ENCODE measurements at places on chromosomes 4 and X. TPM values are rescaled to one million over a fixed set of nuclear protein-coding genes. Genes with fewer than 3 reads are reported as not detected.
A peak's percentile ranks its signal among the peaks of the same experiment; 100 is the strongest.

DNA sequence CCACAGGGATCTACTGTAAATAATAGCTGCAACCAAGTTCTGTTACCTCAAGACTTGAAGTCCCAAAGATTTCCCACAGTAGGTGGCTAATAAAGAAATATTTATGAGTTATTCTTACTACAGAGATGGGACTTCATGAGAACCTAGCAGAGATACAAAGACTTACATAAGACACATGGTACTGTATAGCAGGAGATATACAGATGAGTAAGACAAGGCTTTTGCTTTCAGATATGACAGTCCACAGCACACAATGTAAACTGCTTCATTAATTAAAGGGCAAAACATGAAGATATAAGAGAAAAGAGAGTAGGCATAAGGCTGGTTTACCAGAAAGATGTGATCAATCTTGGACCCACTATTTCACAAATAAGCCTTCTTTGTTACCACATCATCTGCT lies 6.6 kb downstream of the ANKRD17 start:
- no peak for DNase-seq
- no peak overlapping the region for H3K4me3 ChIP-seq
- H3K36me3 ChIP-seq: peaks cover 45% of the 10 kb centered on the region
- H3K27me3 ChIP-seq: no peaks in the 10 kb centered on the region
- peaks cover 45% of the 10 kb centered on the region for H3K4me1 ChIP-seq
- H3K27ac ChIP-seq: no peak overlapping the region

GPR173 gene
- total RNA-seq: not detected

GRCh38 chr4:42915484-42915883 lies 23.0 kb downstream of the GRXCR1 start:
- no peak overlapping the region for H3K4me3 ChIP-seq
- DNase-seq: no peak
- no peak overlapping the region for H3K27ac ChIP-seq

- H3K27me3 ChIP-seq: no peaks in the 10 kb centered on the region
- H3K4me3 ChIP-seq: no peak overlapping the region
- H3K4me1 ChIP-seq: no peaks in the 10 kb centered on the region
Measured at GRCh38 chrX:132180929-132181328, 38.3 kb downstream of the RAP2C start.

DNA sequence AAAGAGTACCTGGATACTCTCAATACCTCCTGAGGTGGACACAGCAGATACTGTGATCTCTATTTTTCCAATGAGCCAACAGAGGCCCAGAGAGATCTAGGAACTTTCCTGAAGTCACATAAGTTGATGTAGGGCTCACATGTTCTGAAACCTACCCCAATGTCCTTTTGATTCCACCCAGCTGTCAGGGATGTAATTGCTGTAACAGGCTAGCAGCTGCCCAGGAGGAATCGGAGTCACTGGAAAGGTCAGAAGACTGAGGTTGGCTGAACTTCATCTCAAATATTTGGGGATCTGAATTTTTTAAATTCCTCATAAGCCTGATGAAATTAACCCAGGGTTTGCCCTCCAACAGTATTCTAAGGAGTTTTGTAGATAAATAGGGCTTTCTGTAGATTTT lies 52.5 kb upstream of the PROM1 start:
- H3K4me1 ChIP-seq: no peaks in the 10 kb centered on the region
- no peak overlapping the region for H3K4me3 ChIP-seq
- no peak for DNase-seq
- no peaks in the 10 kb centered on the region for H3K36me3 ChIP-seq
- H3K27ac ChIP-seq: no peak overlapping the region

- no peak overlapping the region for H3K4me3 ChIP-seq
- no peaks in the 10 kb centered on the region for H3K36me3 ChIP-seq
- H3K27me3 ChIP-seq: peaks cover under 1% of the 10 kb centered on the region
- DNase-seq: no peak
- H3K4me1 ChIP-seq: no peaks in the 10 kb centered on the region
Measured at GRCh38 chrX:68376373-68376772, 56.9 kb downstream of the OPHN1 start.

GRCh38 chr4:140052050-140052449 lies 101.9 kb downstream of the MAML3 start:
- H3K27me3 ChIP-seq: peaks cover 13% of the 10 kb centered on the region
- peaks cover 72% of the 10 kb centered on the region for H3K4me1 ChIP-seq
- no peak overlapping the region for H3K4me3 ChIP-seq
- no peak overlapping the region for H3K27ac ChIP-seq
- DNase-seq: peak; percentile 61

RHOH gene
- 147 TPM for total RNA-seq

- H3K27ac ChIP-seq: no peak overlapping the region
- DNase-seq: no peak
Measured at GRCh38 chrX:96551322-96551872, 133.2 kb upstream of the DIAPH2 start.

DNA sequence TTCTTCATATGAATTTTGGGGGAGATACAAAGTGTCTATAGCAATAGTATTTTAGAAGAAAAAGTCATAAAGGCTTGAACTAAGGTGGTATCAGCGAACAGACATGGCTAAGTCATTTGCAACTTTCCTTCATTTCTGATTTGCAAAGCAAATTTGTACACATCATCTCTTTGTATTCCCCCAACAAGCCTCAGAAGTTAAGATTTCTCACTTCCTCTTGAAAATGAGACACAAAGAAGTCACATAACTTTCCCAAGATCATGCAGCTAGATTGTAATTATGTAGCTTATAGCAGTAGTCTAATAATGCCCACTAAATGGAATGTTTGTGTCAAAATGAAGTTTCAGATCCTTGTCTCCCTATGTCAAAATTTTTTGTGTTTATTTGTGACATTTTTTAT lies 709.8 kb upstream of the HS3ST1 start:
- no peak for DNase-seq
- no peaks in the 10 kb centered on the region for H3K4me1 ChIP-seq
- H3K27ac ChIP-seq: no peak overlapping the region
- no peak overlapping the region for H3K4me3 ChIP-seq
- H3K27me3 ChIP-seq: no peaks in the 10 kb centered on the region

- H3K36me3 ChIP-seq: no peaks in the 10 kb centered on the region
- no peaks in the 10 kb centered on the region for H3K4me1 ChIP-seq
- no peak overlapping the region for H3K4me3 ChIP-seq
- H3K27me3 ChIP-seq: no peaks in the 10 kb centered on the region
- no peak for DNase-seq
Measured at GRCh38 chr4:130110770-130111169, 1014.8 kb downstream of the C4orf33 start.

TBC1D19 gene
- total RNA-seq: 4.7 TPM

MTM1 gene
- total RNA-seq: 34.8 TPM

GRCh38 chrX:459611-460010 lies 72.9 kb upstream of the PPP2R3B start:
- H3K27ac ChIP-seq: no peak overlapping the region
- no peaks in the 10 kb centered on the region for H3K4me1 ChIP-seq
- no peak for DNase-seq
- no peak overlapping the region for H3K4me3 ChIP-seq
- H3K36me3 ChIP-seq: no peaks in the 10 kb centered on the region

DNA sequence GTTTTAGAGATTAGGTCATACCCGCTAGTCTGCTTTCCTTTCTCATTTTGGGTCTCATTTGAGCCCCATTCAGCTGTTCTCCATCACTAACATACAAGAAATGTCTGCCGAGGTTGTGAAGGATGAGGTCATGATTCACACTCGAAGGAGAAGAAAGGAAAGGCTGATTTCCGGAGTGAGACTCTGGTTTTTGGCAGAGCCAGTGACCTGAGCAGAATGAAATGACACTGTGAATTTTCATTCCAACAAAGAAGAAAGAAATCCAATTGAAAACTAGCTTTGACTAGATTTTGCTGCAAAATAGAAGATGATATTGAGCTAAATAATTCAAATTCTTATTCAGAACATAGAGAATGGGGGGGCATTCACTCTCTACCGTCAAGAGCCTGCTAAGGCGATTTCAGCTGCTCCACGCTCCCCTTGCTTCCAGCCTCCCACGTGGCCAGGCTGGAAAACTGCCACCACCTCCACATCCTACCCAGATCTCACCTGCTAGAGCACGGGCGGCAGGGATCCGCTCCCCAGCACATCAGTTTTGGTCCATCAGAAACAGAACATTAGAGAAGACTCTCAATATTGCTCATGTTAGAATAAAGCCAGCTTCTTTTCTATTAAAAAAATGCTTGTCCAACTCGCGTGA lies 39.0 kb downstream of the F11 start:
- H3K27ac ChIP-seq: no peak overlapping the region
- no peaks in the 10 kb centered on the region for H3K4me1 ChIP-seq
- H3K36me3 ChIP-seq: no peaks in the 10 kb centered on the region
- DNase-seq: no peak
- peaks cover 6% of the 10 kb centered on the region for H3K27me3 ChIP-seq

GRCh38 chr4:38574559-38575333 lies 89.3 kb upstream of the KLF3 start:
- no peak overlapping the region for H3K4me3 ChIP-seq
- H3K4me1 ChIP-seq: no peaks in the 10 kb centered on the region
- no peak overlapping the region for H3K27ac ChIP-seq

- DNase-seq: no peak
- H3K27ac ChIP-seq: no peak overlapping the region
- H3K27me3 ChIP-seq: peaks cover 2% of the 10 kb centered on the region
- no peaks in the 10 kb centered on the region for H3K4me1 ChIP-seq
- no peak overlapping the region for H3K4me3 ChIP-seq
Measured at GRCh38 chrX:70046978-70047377, 2.8 kb downstream of the AWAT2 start.

- no peaks in the 10 kb centered on the region for H3K27me3 ChIP-seq
- DNase-seq: peak; percentile 70
- peak overlapping the region; percentile 22 for H3K27ac ChIP-seq
- H3K36me3 ChIP-seq: peaks cover 15% of the 10 kb centered on the region
- H3K4me1 ChIP-seq: peaks cover 37% of the 10 kb centered on the region
Measured at GRCh38 chr4:1187182-1187581, 14.8 kb upstream of the SPON2 start.

MAGEE2 gene
- not detected for total RNA-seq

GRCh38 chrX:134529481-134529880 lies 69.5 kb downstream of the HPRT1 start:
- no peak for DNase-seq
- no peaks in the 10 kb centered on the region for H3K36me3 ChIP-seq
- H3K27me3 ChIP-seq: no peaks in the 10 kb centered on the region
- H3K4me1 ChIP-seq: peaks cover 1% of the 10 kb centered on the region

DNA sequence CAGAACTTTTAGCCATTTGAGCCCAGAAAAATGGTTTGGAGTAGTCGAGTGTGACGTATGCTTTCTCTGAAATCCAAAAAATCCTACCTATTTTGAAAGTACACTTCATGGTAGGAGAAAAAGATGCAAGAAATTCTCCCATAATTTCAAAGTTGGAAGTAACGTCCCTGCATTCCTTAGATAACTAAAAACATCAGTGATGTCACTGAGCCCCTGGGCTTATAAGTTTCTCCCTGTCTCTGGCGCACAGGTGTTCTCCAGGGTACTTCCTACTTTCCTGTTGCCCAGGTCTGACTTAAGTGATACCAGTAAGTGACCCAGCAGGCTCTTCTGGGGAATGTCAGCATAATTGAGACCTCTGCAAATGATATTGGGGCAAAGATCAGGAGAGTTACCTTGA lies 90.5 kb upstream of the WDR1 start:
- peaks cover 14% of the 10 kb centered on the region for H3K27me3 ChIP-seq
- no peak overlapping the region for H3K4me3 ChIP-seq
- no peak overlapping the region for H3K27ac ChIP-seq
- no peaks in the 10 kb centered on the region for H3K4me1 ChIP-seq

SLC2A9 gene
- 1.7 TPM for total RNA-seq

DNA sequence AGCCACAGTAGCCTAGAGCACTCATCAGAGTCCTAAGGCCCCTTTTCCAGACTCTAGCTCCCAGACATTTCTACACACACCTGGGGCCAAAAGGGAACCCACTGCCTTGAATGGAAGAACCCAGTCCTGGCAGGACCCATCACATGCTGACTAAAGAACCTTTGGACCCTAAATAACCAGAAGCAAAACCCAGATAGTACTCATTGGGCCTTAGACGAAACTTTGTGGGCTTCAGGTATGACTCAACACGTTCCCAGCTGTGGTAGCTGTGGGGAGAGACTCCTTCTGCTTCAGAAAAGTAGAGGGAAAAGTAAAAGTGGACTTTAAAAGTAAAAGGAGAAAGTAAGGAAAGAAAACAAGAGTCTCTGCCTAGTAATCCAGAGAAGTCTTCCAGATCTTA lies 311.5 kb downstream of the OPHN1 start:
- H3K27ac ChIP-seq: no peak overlapping the region
- no peak for DNase-seq
- no peaks in the 10 kb centered on the region for H3K27me3 ChIP-seq

LINC00632 gene
- total RNA-seq: 0.79 TPM

DNA sequence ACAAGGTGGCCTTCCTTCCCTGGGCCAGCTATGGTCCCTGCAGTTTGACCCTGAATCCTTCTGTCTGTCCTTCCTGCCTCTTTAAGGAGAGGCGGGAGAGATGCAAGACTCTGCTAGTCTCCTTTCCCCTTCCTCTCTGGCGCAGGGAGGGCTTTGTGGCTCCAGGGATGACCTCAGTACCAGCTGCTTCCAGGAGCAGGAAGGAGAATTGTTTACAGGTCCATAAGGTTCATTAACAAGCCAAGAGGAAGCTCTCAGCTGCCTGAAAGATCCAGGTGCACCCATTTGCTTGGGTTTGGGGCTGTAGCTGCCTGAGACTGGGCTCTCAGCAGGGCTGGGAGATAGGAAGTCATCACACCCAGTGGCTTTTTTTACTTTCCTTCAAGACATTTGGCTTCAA lies 4.0 kb upstream of the FATE1 start:
- no peaks in the 10 kb centered on the region for H3K36me3 ChIP-seq
- no peaks in the 10 kb centered on the region for H3K27me3 ChIP-seq
- H3K27ac ChIP-seq: no peak overlapping the region
- H3K4me3 ChIP-seq: no peak overlapping the region

GRCh38 chr4:47695260-47695659 lies 142.6 kb downstream of the CORIN start:
- no peaks in the 10 kb centered on the region for H3K4me1 ChIP-seq
- no peaks in the 10 kb centered on the region for H3K36me3 ChIP-seq
- peaks cover 45% of the 10 kb centered on the region for H3K27me3 ChIP-seq
- no peak for DNase-seq
- H3K27ac ChIP-seq: no peak overlapping the region
- no peak overlapping the region for H3K4me3 ChIP-seq

GPM6B gene
- not detected for total RNA-seq

DNA sequence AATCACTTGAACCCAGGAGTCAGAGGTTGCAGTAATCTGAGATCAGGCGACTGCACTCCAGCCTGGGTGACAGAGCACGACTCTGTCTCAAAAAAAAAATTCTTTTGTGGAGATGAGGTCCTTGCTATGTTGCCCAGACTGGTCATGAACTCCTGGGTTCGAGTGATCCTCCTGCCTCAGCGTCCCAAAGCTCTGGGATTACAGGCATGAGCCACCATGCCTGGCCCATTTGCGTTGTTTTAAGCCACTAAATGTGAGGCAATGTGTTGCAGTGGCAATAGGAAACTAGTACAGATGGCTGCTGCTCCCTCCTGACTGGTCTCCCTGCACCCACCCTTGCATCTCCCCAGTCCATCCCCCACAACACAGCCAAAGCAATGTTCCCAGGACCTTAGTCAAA lies 40.0 kb upstream of the APLN start:
- no peaks in the 10 kb centered on the region for H3K4me1 ChIP-seq
- no peak for DNase-seq
- H3K4me3 ChIP-seq: no peak overlapping the region
- no peaks in the 10 kb centered on the region for H3K27me3 ChIP-seq
- H3K27ac ChIP-seq: no peak overlapping the region
- no peaks in the 10 kb centered on the region for H3K36me3 ChIP-seq

- H3K27ac ChIP-seq: no peak overlapping the region
- H3K4me3 ChIP-seq: no peak overlapping the region
- H3K27me3 ChIP-seq: peaks cover 3% of the 10 kb centered on the region
- no peaks in the 10 kb centered on the region for H3K4me1 ChIP-seq
Measured at GRCh38 chr4:152021788-152022438, 261.1 kb upstream of the GATB start.

LDB2 gene
- total RNA-seq: not detected

FAM47E gene
- total RNA-seq: not detected

DCAF8L1 gene
- total RNA-seq: not detected

FRG2 gene
- not detected for total RNA-seq
